GM06990 (cell line): ENCODE measurements at places on chromosomes 5 and 9.

DNA sequence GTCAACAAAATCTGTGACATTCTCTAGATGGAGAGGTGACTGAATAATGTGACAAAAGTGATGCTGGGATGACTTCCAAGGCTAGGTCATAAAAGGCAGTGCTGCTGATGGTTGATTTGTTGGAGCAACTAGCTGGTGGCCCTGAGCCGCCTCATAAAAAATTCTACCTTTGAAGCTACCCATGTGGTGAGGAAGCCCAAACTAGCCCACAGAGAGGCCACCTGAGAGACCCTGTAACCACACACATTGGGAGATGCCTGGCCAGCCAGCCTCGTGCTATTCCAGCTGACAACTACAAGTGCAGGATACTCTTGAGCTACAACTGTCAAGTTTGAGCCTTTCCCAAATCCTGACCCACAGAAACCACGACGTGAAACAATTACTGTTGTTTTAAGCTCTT lies 22.7 kb downstream of the CLTA start:
- no peak for DNase-seq

- DNase-seq, result no peak
These were observed 4.3 kb upstream of the IL13 start for GRCh38 chr5:132653716-132654115.

GRCh38 chr9:19313573-19313972 lies 66.5 kb downstream of the RPS6 start:
- no peak for DNase-seq

- DNase-seq, result no peak
These were observed 665.1 kb downstream of the CDH18 start for GRCh38 chr5:19322716-19323485.

DNA sequence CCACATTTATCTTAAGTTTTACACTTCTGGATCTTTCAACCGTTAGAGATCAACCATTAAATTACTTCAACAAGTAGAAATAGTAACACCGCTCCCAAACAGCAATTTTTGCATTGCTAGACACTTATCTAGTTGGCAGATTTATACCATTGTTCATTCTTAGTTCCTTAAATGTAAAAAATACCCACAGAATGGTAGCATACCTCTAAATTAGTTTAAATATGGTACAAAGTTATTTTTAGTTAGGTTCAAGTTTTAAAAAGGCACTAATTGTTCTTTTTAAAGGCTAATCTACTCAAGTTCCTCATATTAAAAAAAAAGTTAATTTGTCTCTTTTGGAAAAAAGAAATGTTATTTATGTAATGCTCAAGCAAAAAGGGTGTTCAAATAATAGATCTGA lies 8.1 kb downstream of the PFDN1 start:
- DNase-seq, result no peak

DNA sequence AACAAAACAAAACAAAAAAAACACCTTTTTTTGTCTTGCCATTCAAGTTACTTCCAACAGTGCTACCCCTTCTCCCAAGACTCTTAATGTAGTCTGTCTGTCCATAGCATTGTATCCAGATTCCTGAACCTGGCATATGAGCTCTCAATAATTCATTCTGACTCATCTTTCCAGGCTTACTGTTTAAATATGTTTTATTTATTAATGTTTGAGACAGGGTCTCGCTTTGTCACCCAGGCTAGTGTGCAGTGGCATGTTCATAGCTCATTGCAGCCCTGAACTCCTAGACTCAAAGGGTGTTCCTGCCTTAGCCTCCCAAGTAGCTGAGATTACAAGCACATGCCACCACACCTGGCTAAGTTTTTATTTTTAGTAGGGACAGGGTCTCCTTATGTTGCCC lies 208.0 kb upstream of the DMRT1 start:
- no peak for DNase-seq

GRCh38 chr9:92478783-92479182 lies 3.5 kb downstream of the ASPN start:
- no peak for DNase-seq

DNA sequence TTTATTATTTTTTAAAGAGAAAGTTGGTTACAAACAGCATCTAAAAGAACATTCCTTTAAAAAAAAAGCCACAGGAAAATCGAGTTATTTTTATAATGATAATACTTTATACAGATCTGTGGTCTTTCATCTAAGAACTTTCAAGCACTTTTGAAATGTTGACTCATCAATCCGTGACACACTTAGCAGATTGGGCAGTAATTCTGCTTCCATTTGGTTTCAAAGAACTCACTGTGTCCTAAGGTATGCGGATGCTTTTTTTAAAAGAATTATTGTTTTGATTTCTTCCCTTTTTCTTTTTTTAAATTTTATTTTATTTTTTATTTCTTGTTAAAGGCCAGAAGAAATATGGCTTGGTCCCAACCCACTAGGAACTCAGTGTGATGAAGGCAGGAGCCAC lies 147.8 kb downstream of the AOPEP start:
- no peak for DNase-seq

DNA sequence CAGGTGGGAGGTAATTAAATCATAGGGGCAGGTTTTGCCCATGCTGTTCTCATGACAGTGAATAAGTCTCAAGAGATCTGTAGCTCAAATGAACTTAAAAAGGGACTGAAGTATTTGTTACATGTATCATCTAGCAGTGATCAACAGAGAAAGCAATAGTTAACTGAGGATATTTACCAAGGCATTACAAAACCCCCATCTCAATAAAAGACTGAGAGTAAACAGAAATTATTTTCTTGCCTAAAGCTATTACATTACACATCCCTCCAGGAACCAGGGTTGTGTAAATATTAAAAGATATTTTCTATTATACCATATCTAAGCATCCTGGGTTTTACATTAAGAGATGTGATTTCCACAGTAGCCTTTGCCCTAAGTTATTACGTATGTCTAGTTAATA lies 169.9 kb downstream of the CTNND2 start:
- no peak for DNase-seq

- no peak for DNase-seq
These were observed 94.0 kb upstream of the PTGER4 start for GRCh38 chr5:40585537-40586267.

DNA sequence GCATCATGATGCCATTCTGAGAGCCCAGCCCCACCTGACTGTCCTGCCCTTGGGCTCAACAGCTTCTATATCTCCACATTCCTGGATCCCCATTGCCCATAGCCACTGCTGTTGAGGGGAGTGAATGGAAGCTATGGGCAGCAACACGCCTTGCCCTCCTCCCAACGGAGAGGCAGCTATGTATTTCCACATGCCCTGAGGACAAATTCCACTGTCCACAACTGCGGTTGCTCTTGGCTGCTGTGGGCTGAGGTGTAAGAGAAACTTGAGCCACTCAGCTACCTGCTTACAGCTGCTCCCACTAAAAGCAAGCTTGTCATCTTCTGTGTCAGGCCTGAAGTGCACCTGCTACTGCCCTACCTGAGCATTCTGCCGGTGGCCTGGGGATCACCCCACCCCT lies 222.9 kb downstream of the PSAT1 start:
- DNase-seq, result no peak

DNA sequence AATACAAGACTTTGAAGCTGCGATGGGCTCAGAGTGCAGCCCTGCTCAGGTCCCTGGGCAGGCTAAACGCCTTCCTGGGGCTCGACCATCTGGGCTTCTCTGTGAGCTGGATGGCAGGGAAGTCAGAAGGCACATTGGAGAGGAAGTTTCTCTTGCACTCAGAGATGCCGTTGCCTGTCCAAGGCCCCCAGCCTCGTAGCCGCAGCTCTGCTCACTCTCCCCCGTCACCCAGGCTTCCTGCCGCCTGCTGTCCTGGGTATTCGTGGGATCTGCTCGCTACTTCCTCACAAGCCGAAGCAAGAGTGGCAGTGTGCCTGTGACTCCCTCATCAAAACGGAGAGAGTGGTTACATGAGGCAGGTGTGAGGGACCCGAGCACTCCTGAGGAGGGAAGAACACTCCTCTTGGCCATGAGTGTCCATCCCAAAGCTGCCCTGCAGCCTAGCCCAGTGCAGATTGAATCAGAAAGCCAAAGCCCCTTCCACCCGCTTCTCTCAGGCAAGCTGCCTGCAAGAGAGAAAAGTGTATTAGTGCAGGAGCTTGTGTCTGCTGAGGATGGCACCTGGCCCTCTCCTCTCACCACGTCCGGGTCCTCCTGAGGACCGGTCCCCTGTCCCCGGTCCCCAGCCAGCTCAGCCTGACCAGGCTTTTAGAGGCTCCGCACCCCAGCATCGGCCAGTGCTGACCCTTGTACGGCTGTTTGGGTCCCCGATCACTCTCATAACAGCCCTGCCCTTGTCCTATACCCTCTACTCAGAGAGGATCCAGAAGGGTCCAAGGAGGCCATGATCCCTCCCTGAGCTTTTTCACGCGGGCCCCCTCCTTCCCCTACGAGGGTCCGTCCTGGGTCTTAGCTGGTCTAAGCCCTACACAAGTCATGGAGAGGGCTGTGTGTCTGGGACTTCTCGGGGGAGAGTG lies 7.3 kb downstream of the FCN2 start:
- DNase-seq, result no peak

DNA sequence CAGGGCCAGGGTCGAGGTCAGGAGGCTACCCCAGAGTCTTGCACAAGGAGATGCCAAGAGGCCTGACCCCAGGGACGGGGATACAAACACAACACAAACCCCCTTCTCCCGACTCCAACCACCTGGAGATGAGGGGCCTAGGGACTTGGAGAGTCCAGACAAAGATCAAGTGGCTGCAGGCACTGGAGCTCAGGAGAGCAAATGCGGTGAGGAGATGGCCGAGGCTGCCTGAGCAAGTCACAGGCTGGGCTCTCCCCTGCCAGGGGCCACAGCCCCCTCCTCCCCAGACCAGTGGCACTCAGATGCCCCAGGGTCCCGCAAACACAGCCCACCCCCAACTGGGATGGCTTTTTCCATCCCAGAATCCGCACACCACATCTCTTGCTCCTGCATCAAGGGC lies 15.8 kb downstream of the SH3GLB2 start:
- no peak for DNase-seq

DNA sequence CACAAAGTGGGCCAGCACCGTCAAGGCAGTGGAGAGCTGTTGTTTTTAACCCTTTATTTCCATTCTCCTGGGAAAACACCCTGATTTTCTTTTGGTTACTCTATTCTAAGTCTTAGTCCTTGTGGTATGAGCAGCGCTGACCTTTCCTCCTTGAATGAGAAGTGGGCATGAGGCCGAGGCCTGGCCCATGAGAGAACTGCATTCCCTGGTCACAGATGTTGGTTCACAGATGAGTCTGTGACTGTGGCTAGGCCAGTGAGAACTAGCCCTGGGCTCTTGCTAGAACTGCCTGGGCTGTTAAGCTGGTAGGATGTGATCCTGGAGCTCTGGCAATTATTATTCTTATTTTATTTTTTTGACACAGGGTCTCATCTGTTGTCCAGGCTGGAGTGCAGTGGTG lies 71.7 kb upstream of the KLF9 start:
- DNase-seq, result no peak

GRCh38 chr5:175573493-175574269 lies 84.2 kb upstream of the HRH2 start:
- DNase-seq, result no peak

- DNase-seq, result no peak
These were observed 198.5 kb upstream of the ZNF618 start for GRCh38 chr9:113677569-113677968.
